ENCODE measurements at places on chromosomes 2 and 18. TPM values are rescaled to one million over a fixed set of nuclear protein-coding genes. Genes with fewer than 3 reads are reported as not detected.

GRCh38 chr18:74982946-74983635, 225.8 kb downstream of the PTGR3 start:
- ATAC-seq: no peak

- ATAC-seq: no peak
Observed at GRCh38 chr2:33617401-33617800, 18.3 kb upstream of the FAM98A start.

GRCh38 chr18:76547296-76547695, 52.3 kb upstream of the ZNF516 start:
- no peak for ATAC-seq

DNA sequence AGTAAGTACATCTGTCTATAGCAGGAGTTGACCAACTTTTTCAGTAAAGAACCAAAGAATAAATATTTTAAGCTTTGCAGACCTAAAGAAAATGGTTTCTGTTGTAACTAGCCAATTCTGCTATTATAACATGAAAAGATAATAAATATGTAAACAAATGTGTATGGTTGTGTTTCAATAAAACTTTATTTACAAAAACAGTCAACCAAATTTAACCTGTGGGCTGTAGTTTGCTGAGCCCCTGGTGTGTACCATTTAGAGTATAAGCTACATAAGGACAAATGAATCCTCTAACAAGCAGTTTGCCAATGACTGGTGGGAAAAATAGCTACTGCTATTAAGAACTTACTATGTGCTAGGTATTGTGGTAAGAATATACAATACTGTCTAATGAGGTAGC, 79.4 kb downstream of the MAIP1 start:
- no peak for ATAC-seq

The CCBE1 gene
- 0.08 TPM for total RNA-seq

DNA sequence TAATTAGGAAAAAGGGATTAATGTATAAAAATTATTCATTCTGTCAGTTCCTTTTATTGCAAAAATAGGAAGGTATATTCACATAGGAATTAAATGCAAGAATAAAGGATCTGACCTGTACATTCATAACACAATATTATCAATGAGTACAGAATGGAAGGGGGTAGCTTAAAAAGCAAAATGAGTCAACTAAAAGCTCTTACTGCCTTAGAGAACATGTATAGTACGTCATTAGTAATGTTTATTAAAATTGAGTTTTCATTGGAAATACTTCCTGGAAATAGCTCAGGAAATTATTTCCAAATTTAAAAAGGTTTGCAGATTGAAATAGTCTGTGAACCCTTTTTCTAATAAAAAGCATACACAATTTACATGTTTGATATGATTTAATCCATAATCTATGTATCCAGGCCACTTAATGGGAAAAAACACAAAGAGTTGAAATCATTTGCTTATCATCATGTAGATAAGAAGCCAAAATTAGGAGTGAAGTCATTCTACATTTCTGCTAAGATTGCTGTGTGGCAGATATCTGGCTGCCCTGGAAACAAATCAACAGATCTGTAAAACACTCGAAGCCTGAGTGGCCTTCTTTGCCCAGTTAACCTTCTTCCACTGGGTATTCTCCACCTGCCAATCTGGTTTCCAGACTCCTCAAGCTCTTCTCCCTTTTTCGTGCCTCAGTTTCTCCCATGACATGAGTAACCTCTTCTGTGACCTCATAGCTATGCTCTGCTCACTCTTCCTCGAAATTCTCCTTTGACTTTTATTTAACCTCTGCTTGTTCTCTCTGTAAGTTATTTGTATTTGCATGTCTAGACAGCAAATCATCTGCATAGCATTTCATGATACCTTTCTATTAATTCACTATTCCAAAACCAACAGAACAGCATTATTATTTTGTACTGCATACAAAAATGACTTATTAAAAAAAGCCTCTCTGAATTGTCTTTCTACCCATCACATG, 181.2 kb upstream of the REV1 start:
- no peak for ATAC-seq

- no peak for ATAC-seq
Observed at GRCh38 chr2:197241153-197241552, 69.4 kb downstream of the ANKRD44 start.

- no peak for ATAC-seq
Observed at GRCh38 chr2:232981356-232981755, 31.7 kb downstream of the NGEF start.

DNA sequence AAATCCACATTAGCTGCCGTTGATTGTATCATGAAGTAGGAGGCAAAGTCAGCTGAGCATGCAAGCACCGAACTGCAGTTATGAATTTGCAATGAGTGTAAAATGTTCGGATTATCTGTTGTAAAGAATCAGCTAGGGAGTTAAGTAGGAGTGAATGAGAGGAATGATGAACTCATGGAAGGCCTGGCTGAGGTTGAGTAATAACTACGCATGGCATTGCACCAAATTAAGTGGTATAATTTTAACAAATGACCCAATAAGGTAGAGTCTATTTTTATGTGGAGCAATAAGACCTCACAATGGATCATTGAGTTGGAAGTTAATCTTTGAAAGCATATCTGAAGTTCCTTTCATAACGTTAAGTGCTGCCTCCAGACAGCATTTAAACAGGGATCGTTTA, 288.2 kb upstream of the CHST9 start:
- ATAC-seq: no peak

The SRD5A2 gene
- total RNA-seq: not detected

Measured in activated T-helper 17 cell treated with anti-CD3 and anti-CD28 coated beads, Interleukin-2, amount 50 U/mL, for 72 hours (primary cell).